ENCODE measurements at places on chromosomes 2 and 18.

- DNase-seq = no peak
These were observed 137.6 kb downstream of the NCK2 start for GRCh38 chr2:105882341-105882740.

- no peak for DNase-seq
These were observed 231.5 kb downstream of the ZEB2 start for GRCh38 chr2:144288438-144288837.

- DNase-seq = no peak
These were observed 171.5 kb downstream of the ALK start for GRCh38 chr2:29749843-29750242.

DNA sequence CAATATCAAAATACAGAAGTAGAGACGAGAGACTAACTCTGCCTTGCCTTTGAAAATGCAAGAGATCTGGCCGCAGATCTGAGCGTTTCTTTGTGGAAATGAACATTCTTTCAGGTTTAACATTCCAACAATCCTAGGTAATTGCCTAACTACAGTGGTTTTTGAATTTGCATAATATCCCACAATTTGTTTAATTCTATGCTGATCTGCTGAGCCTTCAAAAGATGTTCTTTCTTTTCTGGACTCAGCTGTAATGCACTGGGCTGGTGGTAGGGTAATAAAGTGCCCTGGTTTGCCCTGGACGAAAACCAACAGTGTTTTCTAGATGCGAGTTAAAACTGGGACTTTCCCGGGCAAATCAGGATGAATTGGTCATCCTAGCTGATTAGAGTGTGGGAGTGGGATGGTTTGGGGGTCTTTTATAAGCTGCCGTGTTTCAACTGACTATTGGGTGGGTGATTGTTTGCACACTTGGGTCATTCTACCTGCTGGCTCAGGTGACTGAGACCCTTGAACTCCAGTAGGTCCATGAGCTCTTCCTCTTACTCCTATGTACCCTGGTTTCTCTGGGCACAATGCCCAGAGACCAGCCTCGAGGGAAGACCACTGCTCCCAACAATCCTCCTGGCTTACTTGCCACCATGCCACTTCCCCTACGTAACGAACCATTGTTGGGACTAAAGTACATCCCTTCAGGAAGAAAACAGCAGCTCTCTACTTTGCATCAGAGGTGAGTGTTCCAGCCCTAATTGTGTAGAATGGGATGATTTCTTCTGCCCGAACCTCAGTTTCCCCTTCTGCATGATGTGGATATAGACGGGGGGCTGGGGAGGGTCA, 3.4 kb upstream of the PAX8 start:
- DNase-seq = no peak

DNA sequence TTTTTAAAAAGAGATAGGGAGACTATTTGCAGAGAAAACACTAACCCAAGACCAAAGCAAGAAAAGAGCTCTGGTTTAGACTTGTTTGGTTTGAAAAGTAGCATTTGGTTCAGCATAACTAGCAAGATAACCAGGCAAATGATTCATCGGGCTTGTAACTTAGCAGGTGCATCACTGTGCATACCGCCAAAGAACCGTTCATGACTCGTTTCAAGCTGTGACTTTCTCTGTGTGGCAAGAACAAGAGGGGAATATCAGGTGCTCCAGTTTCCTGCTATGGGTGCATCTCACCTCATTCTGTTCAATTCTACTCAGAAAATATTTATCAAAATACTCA, 244.9 kb downstream of the ETAA1 start:
- no peak for DNase-seq

DNA sequence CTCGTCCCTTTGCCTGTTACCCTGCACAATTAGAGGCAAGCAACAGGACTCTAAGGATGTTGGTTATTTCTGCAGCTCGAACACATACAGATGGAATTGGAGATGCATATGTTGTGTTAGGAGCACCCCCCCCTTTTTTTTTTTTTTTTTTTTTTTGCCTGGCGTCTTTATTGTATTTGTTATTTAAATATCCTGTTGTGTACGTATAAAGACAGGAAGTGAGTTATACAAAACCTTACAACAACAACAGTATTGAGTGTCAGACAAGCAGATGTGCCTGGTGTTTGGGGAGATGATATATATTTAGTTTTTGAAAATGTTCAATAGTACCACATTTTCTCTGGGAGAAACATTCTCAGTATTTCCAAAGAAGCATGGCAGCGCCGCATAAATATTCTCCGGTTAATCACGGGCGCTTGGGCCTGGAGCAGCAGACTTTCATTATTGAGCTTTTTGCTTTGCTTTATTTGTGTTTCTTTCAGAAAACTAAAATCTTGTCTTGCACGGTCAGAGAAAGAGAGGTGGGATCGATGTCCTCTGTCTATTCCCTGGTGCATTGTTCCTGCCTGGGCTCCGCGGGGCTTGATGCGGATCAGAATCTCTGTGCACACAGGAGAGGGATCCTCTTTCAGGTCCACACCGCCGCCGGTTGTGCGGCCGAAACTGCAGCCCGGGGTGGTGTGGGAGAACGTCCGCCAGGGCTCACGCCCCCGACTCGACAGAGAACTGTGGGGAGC, 23.2 kb upstream of the ZNF516 start:
- DNase-seq = no peak

GRCh38 chr2:17426743-17427142, 91.5 kb downstream of the RAD51AP2 start:
- no peak for DNase-seq

- no peak for DNase-seq
These were observed 3.1 kb upstream of the MSGN1 start for GRCh38 chr2:17813010-17813741.

GRCh38 chr2:197148401-197148800, 162.2 kb downstream of the ANKRD44 start:
- no peak for DNase-seq

DNA sequence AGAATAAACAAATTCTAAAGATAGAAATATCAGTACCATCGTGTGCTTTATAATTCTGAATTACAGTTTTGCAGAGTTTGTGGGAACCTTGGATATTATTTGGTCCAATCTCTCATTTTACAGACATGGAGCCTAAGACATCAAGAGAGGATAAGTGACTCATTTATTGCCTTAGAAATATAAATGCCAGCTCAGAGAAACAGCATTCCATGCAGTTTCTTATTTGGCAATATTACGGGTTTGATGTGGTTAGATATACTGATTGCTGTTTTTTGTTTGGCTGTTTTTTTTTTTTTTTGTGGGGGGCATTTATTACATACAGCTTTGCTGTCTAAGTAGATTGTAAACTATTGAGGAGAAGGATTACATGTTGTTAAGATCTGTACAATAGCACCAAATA, 1241.1 kb upstream of the LRRTM1 start:
- no peak for DNase-seq

- DNase-seq = no peak
These were observed 6.2 kb upstream of the STK25 start for GRCh38 chr2:241514553-241514952.

DNA sequence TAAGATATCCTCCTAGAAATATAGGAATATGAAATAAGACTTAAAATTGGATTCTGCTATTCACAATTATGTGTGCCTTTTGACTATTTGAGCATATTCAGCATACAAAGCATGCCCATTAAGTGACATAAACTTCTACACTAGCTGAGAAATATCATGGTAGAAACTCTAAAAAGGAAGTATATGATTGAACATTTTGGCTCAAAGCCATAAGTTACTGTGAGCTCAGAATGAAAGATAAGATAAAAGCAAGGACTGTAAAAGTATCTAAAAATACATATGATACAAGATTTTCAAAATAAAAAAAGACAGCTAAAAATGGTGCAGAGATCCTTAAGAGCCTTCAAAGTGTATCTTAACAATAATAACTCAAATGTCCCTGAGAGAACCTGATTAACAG, 340.5 kb upstream of the SLC39A10 start:
- DNase-seq = no peak
